Stimulated activated CD8-positive, alpha-beta memory T cell treated with anti-CD3 and anti-CD28 coated beads, Interleukin-15, amount 100 ng/mL, for 24 hours (primary cell): ENCODE measurements at places on chromosomes 2 and 18.
A peak's percentile ranks its signal among the peaks of the same experiment; 100 is the strongest.

GRCh38 chr18:11807233-11807632 lies 44.0 kb upstream of the CHMP1B start:
- DNase-seq = no peak

DNA sequence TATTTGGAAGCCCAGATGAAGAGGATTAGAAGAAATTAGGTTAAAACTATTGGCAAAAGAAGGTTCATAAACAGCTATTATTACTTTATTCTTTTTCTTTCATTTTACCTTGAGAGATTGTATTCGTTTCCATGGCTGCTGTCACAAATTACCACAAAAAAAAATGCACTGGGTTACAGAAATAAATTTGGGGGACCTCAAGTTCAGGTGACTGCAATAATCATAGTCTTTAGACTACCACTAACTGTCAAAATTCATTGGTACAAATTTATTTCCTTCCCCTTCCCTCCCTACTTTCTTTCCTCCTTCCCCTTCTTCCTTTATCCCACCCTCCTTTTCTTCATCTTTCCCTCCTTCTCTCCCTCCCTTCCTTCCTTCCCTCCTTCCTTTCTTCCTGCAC lies 217.8 kb upstream of the PIK3C3 start:
- no peak for DNase-seq

DNA sequence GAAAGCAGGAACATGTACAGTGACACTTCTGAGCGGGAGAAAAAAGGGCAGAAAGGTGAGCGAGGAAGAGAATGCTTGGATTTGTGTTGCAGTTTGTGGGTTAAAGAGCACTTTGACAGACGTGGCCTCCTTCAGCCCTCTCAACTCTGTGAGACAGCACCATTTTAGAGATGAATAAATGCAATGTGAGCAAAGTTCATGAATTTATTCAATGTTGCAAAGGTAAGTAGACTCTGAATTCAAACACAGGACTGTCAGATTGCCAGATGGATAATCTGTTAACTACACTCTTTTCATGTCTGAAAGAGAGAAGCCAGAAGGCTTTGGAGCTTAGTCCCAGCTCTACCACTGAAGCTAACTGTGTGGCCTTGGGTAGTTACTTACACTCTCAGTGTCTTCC lies 47.7 kb downstream of the BOD1L2 start:
- no peak for DNase-seq

- no peak for DNase-seq
Observed at GRCh38 chr2:225930687-225931086, 531.2 kb downstream of the NYAP2 start.

GRCh38 chr18:50839996-50840395 lies 20.2 kb upstream of the MRO start:
- DNase-seq = no peak

DNA sequence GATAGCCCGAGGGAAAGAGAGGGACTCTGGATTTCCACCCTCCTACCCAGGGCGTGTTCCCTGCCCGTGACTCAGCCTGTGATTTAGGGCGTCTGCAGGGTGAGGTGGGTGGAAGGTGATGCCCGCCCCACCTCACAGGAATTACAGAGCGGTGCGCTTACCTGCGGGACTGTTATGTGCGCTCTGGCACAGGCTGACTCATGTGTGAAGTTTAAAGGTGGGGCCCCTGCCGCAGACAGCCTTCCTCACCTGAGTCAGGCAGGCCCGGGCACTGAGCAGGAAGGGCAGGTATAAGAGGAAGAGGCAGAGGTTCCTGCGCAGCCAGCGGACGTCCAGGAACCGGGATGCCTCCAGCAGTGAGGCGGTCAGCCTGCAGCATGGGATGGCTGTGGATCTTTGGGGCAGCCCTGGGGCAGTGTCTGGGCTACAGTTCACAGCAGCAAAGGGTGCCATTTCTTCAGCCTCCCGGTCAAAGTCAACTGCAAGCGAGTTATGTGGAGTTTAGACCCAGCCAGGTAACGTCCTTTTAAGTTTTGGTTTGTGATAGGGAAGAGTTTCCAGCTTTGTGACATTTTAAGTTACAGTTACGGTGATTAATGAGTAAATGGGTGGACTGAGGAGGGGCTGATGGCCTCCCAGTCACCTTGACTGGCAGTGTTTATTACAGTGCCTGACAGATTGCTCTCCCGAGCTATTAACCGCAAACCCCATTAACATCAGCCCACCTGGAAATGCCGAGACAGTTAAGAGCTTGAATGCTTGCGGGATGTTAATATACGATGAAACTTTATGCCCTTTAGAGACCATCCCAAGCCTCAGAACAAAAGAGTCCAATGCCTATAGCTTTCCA lies 141.6 kb upstream of the TTC39C start:
- DNase-seq = no peak

DNA sequence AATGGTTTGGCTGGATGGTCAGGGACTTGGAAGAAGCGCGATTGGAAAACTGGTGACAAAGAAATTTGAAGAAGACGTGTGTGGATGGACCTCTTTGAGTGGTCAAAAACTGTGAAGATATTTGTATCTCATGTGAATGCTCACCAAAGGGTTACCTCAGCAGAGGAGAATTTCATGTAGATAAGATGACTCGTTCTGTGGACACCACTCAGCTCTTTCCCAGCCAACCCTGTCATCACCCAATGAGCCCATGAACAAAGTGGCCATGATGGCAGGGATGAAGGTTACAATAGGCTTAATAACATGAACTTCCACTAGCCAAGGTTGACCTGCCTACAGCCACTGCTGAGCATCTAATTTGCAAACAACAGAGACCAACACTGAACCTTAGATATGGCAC lies 248.3 kb downstream of the KCNE4 start:
- DNase-seq = no peak

DNA sequence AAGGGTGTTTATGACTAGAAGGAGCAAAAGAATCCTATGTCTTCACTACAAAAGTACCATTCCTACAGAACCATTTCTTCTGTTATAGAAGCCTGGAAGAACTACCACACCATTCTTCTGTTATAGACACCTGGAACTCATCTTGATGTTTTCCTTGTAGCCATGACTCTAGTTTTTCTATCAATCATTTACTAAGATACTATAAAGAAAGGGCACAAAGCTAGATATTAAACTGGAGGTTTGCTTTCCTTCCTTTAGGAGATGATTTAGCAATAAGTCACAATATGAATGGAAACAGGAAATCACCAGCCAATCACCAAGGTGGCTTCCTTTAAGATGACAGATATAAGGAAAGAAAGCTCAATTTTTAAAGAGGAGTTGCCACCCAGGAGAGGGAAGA lies 100.3 kb upstream of the NEUROD1 start:
- DNase-seq = no peak

GRCh38 chr2:218622606-218623365 lies 15.1 kb downstream of the PLCD4 start:
- DNase-seq = no peak

GRCh38 chr2:75607988-75608683 lies 38.4 kb upstream of the MRPL19 start:
- DNase-seq = no peak

GRCh38 chr18:2680216-2680792 lies 24.8 kb downstream of the SMCHD1 start:
- no peak for DNase-seq

GRCh38 chr18:70205421-70206397 lies at the start of gene RTTN:
RTTN (minus strand) TSS chr18:70205687; CDS start chr18:70205658, 29 bp downstream.
- peak; percentile 84 for DNase-seq

GRCh38 chr2:107412981-107413380 lies 413.7 kb upstream of the RGPD4 start:
- DNase-seq = no peak

- DNase-seq = no peak
Observed at GRCh38 chr2:191023235-191023679, 9.3 kb upstream of the STAT1 start.

GRCh38 chr2:74290066-74290465 lies 53.1 kb downstream of the SLC4A5 start:
- DNase-seq = no peak

- DNase-seq = peak; percentile 13
Observed at GRCh38 chr2:238061315-238062202, 758 bp downstream of the SCLY start.

- DNase-seq = no peak
Observed at GRCh38 chr18:23243178-23243577, 107.9 kb downstream of the CABLES1 start.

DNA sequence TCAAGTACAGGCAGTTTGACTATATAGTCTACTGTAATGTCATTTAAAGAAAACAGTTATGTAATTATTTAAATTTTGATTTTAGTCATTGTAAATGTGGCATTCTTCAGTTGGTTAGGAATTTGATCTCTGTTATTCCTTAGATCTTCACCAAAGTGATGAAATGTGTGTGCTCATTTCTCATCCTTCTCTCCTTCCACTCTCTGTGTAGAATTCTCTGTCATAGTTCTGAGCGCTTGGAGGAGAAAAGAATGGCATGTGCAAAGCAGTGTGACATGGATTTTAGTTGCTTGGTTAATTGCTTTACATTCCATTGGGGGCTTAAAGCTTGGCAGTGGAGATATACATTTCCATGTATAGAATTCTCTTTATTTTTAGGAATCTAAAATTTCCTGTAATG lies 14.8 kb downstream of the PIK3C3 start:
- no peak for DNase-seq

DNA sequence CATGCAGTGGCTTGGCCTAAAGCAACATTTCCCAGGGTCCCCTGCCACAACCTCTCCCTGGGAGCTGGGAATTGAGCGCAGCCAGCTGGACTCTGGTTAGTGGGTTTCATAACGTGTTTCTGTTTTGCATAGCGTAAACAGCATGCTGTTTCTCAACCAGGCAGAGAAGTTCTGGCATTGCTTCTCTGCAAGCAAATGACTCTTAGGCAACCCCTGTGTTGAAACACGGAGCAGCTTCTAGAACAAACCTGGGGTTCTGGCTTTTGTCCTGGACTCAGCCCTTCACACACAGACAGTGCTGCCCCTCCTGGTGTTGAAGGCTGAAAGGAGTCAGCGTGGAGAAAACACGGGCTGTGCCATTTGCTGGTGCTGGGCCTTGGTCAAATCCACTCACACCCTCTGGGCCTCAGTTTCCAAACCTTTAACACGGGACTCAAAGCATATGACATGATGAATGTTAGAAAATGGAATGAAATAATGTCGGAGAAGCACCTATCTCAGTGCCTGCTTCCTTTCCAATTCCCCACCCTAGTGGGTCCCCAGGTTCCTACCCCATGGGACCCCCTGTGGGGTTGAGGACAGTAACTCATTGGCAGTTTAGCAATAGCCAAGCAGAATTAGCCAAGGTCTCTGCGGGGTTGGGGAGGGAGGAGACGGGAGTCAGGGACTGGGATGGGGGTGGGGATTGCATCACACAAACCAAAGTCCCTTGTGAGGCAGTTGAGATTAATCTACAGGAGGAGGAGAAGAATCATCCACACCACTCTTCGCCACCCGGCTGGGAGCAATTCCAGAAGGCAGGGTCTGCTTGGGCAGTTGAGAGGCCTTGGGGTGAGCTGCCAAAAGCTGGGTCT lies 30.2 kb upstream of the IL1R2 start:
- no peak for DNase-seq

GRCh38 chr2:111118481-111118980 lies 2.2 kb upstream of the BCL2L11 start:
- DNase-seq = no peak

- no peak for DNase-seq
Observed at GRCh38 chr2:128654408-128654807, 335.7 kb upstream of the HS6ST1 start.

DNA sequence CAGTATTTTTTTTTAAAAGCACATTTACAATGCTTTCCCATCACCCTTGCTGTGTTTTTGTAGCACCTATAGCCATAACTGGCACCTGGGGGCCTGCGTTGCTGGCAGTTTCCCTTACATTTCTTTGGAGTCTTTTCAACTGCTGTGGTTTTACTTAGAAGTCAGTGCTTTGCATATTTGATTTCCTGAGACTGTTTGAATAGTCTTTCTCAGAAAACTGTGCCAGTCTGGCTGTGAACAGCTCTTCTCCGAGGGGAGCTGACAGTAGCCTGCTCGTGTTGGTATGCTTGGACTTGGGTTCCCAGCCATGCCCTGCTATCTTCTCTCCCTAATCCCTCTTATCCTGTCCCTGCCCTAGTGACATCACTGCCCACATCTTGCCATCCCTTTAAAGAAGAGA lies 81.5 kb downstream of the DPP4 start:
- no peak for DNase-seq

DNA sequence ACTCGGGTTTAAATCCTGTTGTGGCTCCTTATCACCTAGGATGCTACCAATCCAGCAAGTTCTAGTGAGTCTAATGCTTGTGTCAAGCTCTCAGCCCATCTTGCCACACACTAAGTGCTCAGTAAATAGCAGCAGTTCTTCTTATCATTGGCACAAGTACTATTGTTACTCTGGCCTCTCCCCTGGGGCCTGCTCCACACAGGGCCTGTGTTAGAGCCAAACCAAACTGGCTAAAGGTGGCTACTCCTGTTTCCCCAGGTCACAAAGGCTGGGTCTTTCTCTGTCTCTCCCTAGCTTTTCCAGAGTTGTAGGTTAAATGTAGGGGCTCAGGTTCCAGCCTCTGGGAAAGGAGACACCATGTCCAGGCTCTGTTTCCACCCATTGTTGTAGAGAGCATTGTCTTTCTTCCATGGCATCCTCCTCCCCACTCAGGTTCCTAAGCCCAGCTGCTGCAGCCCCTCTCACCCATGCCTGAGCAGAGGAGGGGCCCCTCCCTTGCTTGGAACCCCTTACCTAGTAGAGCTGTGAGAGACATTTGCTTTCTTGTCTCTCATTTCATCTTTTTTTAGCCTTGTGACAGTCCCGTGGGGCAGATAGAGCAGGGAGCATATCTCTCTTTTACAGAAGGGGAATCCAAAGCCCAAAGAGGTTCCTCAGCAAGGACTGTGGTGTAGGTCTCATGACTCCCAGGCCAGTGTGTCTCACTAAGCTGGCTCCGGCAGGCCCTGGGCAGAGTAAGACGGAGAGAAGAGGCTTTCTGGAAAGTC lies 56.4 kb upstream of the OTOF start:
- DNase-seq = no peak

DNA sequence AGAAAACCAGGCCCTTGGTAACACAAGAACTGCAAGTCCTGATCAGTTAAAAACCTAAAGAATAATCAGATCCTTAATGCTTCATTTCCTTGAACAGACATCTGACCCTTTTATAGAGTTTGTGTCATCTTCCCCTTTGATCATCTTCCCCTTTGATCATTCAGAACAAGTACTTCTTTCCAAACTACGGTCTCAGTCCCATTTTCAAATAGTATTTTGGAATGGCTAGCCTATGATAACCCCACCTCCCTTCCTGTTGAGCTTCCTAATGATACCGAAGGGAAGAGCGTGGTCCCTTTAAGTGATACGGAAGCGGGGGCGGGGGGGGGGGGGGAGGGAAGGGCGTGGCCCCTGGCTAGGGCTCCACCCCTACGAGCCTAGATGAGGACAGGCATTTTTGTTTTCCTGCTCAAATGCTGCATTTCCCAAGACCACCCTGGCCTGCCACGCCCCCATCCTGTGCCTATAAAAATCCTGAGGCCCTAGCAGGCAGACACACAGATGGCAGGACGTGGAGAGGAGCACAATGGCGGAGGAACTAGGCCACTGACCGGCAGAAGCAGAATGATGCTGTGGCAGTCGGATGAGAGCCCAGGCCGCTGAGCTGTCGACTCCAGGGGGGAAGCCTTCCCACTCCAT lies 24.1 kb upstream of the CHRNA1 start:
- no peak for DNase-seq

- no peak for DNase-seq
Observed at GRCh38 chr2:21294446-21294845, 170.7 kb downstream of the TDRD15 start.

- DNase-seq = no peak
Observed at GRCh38 chr2:163610817-163611556, 124.8 kb downstream of the FIGN start.

- DNase-seq = no peak
Observed at GRCh38 chr2:29440921-29441623, 325.9 kb downstream of the CLIP4 start.
